Caco-2 (cell line): ENCODE measurements at places on chromosomes 5 and 9. TPM values are rescaled to one million over a fixed set of nuclear protein-coding genes. Genes with fewer than 3 reads are reported as not detected.

- no peak for DNase-seq
These were observed 158.7 kb upstream of the HMHB1 start for GRCh38 chr5:143653256-143653655.

DNA sequence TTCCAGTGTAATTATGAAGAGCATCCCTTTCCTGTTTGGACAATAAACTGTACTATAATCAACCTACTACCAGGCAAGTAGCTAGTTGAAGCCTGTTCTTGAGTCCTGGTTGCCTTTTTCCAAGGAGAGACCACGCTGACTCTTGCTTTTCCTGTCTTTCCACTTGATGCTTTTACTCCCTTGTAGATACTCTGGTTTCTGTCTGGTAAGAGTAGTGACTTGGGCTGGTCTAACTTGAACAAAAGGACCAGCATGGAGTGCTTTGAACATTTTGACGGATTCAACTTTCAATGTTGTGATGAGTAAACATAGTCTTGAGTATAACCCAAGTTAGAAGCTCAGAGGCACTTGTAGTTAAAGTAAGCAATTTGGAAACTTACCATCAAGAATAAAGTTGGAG is 464.3 kb downstream of the GADD45G start:
- DNase-seq = no peak

DNA sequence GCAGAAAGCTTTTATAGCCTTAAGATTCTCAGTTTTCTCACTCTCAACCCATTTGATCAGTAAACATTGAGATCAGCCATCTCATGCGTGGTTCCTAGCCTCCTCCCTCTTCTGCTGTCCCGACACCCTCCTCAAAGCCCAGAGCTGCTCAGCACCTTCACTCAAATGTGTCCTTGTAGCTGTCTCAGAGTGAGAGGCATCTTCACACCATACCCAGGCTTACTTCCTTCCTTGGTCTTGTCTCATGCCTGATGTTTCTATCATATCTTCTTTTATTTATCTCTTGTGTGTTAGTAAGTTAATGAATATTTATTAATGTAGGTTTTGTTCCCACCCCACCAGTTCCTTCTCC is 72.4 kb upstream of the SNX2 start:
- no peak for DNase-seq

- DNase-seq = no peak
These were observed 143.8 kb downstream of the MAST4 start for GRCh38 chr5:66739951-66740350.

DNA sequence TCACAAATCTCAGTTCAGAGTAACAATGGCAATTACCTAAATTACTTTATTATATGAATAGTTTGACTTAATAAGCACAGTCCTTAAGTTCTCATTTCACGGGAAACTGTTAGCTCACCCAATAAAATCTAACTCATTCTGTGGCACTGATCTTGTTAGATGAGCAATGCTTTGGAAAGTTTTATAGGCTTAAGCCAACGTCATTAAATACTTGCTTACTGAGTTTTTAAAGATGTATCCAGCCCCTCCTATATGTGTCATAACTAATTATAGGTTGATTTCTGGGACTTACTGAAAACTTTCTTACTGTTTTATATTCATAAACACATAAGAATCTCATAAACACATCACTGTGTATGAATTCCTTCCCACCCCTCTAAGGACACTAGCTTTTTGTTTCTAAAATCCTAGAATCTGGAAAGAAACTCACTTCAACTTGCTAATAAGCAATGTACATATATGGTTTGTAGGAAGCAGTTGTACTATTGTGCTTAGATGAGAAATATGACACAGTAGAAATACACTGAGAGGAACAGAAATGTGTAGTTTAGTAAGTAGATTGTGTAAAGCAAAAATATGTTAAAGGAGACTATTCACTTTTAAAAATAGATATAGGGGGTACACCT is 14.1 kb upstream of the MARCOL start:
- no peak for DNase-seq

DNA sequence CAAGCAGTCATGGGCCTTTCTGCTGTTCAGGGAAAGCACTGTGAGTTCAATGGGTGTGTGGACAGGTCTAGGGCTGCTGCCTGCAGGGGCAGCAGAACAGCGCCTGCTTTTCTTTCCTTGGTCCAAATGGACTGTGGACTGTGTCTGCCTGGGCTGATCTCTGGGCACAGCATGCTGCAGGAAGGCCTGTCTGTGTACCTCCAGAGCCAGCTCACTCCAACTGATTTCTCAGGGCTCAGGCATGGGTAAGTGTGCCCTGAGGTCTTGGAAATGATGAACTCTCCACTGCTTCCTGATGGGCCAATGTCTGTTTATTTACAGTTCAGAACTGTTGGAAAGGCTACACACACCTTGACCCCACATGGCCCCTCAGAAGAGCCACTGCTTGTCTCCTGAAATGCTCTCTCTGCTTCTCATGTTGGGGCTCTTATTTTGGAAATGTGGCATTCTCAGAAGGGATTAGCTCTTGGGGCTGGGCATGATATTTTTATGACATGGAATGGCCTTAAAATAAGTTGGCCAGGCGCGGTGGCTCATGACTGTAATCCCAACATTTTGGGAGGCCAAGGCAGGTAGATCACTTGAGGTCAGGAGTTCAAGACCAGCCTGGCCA is 27.0 kb downstream of the SLC22A4 start:
- no peak for DNase-seq

The OR13C5 gene
- total RNA-seq = not detected in 2 replicates

The FYB1 gene
- total RNA-seq = 0.60 and 1.3 TPM in 2 replicates

GRCh38 chr9:113328045-113328782 is 11.9 kb downstream of the WDR31 start:
- DNase-seq = no peak

DNA sequence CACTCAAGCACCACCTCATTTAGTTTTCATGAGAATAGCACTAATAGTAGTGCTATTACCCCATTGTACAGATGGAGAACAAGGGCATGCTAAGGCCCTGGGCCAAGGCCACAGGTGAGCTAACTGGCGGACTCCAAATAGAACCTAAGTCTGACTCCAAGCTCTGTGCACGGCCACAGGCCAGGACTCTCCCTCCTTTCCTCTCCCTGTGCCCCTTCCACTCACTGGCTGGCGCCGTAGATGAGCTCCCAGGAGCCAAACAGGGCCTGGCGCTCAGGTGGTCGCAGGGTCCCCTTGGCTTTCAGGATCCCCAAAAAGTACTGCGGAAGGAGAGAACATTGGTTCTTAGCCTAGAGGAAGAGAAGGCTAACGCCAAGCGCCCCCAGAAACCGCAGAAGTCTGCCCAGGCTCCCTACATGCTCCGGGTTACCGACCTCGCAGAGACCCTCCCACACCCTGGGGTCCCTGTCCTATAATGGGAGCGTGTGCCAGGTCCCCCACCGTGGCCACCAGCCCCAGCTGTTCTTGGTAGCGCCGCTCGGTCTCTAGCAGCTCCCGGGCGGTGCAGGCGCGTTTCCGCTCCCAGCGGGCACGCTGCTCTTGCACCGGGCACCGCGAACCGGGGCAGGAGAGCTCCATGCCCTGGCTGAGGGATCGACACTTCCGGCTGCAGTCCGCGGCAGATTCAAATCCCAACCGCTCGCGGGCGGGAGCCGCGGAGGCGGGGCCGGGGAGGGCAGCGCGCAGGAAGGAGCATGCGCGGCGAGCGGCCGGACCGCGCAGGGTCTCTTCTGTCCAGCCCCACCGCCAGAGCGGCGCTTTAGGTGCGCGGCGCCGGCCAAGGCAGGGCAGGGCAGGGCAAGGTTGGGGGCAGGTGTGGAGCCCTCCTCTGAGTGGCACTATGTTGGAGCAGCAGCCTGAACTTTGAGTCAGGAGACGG is at the start of gene ARHGEF39:
TSS of gene ARHGEF39 (minus strand) at position 665 of the 940 bp plus-strand sequence. CDS start at position 639, 26 bp downstream.
- peak; percentile 86 for DNase-seq

DNA sequence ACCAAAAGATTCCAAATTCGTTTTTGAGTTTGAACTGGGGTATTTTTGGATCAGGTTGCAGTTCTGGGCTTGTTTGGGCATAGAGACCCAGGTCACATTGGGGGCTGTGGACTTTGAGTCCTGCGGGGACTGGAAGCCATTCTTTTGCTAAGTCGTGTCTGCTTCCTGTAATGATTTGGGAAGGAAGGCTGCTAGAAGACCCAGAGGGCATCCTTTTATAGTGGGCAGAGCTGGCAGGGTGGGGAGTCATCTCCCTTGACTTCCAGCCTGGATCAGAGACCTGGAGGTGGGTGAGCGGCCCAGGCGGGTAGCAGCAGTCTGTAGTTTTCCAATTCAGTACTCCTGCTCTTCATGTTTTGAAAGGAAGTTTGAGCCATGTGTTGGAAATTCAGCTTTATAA is 11.3 kb downstream of the ZNF618 start:
- DNase-seq = no peak

DNA sequence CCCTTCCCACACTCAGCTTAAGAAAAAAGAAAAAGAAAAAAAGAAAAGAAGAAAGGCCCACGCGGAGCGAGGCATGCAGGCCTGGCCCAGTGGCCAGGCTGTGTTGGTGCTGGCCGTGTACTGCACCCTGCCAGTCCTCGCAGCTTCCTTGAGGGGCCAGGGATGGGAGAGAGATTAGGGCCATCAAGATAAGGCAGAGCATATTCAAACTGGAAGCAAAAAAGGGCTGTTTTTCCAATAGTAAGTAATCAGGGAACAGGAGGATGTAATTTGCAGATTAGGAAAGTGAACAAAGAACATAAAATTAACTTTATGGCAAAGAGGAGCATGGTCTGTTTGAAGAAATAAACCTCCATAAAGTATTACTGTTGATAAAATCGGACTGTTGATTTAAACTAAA is 319.6 kb upstream of the CLINT1 start:
- no peak for DNase-seq

The FLT4 gene
- total RNA-seq = not detected in 2 replicates

The HK3 gene
- total RNA-seq = 0.29 and 0.97 TPM in 2 replicates

DNA sequence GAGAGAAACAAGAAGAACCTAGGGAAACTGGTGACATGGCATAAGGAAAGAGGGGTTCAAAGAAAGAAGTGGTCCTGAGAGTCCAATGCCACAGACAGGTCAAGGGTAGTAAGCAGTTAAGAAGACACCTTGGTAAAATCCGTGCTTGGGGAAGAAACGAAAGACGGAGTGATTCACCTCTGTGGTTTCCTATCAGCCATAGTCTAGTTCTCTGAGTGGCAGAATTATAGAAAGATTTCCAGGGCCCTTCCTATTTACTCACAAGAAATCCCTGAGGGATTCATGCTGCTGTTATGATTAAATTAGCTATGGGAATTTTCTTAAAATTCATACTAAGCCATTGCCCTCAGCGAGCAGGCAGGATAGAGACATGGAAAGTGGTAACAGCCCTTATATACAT is 31.7 kb downstream of the IL33 start:
- no peak for DNase-seq

The STPG3 gene
- not detected in 2 replicates for total RNA-seq

DNA sequence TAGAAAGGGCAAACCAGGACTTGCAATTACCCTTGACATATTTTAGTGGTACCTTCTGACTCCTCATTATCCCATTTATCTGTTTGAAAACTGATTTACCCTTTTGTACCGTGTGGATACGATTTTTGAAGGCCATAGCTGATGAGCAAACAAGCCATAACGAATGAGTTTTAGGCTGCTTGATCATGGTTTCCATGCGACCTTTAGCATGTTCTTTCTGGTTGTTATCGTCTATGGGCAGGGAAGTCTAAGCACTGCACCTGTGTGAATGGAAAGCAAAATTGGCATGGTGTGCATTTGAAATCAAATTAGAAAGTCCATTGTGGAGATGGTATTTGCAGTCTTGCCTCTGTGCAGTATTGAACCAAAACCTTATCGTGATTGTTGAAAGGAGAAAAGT is 127.7 kb downstream of the TLE4 start:
- no peak for DNase-seq

DNA sequence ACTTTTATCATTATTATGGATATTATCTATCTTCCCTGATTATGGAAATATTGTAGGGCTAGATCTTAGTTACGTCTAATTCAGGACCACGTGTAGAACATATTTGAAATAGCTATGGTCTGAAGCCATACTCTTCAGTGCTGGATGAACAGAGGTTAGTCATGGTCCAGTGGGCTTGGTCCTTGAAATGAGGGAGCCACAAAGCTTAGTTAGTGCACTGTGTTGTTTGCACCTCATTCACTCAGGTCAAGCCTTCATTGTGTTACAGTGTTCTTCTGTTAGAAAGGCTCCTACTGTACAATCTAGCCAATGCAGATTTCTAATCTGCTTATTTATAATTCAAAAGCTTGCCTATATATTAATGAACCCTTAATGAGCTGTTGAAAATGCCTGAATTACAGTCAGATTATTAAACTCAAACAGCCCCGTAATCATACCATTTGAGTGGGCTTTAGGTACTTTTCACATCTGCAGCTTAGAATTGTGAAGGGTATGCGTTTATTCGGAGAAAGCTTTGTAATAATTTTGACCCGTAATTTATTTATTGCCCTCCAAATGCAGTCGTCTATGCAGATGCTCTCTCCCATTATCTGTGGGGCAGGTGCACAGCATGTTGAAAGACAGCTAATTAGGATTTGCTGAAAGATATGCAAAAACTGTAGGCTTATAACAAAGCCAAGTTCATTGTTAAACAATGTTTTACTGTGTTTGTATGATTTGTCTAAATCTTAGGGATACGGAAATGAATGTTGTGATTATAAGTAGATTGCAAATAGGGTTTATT is 164.9 kb downstream of the PBX3 start:
- no peak for DNase-seq
